ENCODE measurements at places on chromosomes 5 and 9.

DNA sequence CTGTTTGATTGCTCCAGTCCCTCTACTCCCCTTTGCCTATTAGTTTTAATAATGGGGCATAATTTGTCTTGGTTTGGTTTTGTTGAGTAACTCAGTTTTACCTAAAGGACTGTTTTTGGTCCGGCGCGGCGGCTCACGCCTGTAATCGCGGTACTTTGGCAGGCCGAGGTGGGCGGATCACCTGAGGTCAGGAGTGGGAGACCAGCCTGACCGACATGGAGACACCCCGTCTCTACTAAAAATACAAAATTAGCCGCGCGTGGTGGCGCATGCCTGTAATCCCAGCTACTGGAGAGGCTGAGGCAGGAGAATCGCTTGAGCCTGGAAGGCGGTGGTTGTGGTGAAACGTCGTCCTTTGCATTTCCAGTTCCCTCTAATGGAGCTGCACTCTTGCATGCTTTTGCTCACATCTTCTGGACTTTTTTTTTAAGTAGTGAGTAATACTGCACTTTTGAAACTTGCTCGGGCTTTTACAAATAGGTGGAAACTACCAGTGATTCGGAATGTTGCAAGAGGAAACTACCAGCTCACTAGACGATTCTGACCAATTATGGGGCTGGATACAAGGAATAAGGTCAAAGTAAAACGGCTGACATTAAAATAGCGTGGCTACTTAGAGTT, 721 bp upstream of the MAML1 start:
- DNase-seq = peak; percentile 81

- peak; percentile 23 for DNase-seq
These were observed 5.8 kb upstream of the IFNA1 start for GRCh38 chr9:21434202-21435014.

- DNase-seq = no peak
These were observed 73.7 kb downstream of the PCDH1 start for GRCh38 chr5:141804475-141804874.

DNA sequence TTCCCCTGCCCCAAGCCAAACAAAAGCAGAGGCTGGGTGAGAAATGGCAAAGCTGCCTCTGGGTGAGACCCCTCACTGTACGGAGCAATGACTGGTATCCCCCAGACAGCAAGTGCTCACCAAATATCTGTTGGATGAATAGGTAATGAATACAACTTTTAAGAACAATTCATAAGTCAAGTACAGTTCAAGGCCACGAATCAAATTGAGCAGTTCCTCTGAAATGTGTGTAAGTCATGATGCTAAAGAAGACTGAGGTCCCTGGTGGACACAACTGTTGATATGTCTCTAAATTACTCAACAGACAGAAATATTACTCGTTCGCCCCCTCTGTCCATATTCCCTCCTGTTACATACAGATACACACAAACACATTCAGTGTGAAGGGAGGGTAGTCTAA, 160.7 kb downstream of the GLIS3 start:
- DNase-seq = no peak

DNA sequence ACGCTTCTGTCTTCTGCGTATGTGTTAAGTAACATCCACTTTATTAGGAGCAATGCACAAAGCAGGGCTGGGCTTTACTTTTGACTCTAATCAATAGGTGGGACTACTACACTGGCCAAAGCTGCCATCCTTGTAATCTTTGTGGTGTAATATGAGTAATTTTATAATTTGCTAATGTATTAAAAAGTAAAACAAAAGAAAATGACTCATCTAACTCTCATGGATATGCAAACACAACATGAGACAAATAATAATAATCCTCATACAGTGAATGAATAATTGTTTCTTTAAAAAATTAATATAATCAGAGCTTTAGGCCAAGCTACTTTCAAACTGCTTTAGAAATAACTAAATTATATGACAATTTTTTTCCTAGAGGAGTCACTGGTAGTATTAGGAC, 90.7 kb downstream of the NR3C1 start:
- no peak for DNase-seq

- no peak for DNase-seq
These were observed 143.1 kb upstream of the RANBP3L start for GRCh38 chr5:36444582-36445418.

DNA sequence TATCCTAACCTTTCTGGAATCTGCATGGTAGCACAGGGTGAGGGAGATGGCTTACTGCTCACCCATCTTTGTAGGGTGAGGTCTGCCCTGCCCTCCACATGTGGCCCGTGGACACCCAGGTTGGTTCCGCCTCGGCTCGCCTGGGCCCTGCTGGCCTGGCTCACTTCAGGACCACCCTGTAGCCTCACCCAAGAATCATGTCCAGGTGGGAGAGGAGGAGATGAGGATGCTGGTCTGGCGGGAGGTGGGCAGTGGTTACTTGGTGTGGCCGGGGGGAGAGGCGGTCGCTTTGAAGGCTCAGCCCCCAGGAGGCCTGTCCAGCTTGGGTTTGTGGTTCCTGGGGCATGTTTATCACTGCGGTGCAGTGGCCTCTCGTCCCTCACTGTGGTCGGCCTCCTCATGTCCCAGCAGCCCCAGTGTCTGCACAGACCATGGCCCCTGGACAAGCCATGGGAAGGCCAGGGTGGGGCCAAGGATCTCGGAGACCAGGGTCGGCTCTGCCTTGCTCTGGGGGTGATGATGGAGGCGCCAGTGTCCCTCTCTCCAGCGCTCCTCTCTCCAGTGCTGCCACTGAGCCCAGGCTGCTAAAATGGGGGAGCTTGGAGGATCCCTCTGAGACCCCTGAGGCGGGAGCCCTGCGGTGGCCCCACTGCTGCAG, 4.6 kb downstream of the OBP2B start:
- no peak for DNase-seq

- no peak for DNase-seq
These were observed 75.3 kb upstream of the TBCA start for GRCh38 chr5:77851176-77852067.

DNA sequence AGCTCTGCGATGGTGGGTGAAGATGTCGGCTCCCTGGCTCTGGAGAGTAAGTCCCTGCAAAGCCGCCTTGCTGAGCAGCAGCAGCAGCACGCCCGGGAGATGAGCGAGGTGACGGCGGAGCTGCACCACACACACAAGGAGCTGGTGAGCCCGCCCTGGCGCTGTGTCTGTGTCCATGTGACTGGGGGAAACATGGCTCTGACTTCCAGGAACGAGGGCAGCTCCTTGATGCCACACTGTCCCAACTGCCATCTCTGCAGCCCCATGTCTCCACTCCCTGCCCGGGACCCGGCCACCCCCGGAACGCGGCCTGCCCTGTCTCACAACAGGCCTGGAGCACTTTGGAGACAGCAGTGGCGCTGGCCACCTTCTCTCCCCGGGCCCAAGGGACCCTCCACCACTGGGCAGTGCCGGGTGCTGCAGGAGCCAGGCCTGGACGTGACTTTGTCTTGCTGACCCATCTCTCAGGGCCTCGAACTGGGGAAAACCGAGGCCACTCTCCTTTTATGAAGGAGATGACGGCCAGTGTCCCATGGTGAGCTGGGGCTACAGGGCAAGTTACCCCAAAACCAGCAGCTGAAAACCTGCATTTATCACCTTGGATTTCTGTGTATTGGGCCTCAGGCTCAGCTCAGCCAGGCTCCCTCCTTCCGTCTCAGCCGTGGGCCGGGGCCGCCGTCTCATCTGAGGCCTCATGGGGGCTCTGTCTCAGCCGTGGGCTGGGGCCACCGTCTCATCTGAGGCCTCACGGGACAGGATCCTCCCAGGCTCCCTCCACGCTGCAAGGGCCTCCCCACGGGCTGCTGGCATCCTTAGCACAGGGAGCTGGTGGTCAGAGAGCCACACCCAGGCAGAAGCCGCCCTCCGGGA, 28.6 kb downstream of the CEP72 start:
- DNase-seq = no peak

DNA sequence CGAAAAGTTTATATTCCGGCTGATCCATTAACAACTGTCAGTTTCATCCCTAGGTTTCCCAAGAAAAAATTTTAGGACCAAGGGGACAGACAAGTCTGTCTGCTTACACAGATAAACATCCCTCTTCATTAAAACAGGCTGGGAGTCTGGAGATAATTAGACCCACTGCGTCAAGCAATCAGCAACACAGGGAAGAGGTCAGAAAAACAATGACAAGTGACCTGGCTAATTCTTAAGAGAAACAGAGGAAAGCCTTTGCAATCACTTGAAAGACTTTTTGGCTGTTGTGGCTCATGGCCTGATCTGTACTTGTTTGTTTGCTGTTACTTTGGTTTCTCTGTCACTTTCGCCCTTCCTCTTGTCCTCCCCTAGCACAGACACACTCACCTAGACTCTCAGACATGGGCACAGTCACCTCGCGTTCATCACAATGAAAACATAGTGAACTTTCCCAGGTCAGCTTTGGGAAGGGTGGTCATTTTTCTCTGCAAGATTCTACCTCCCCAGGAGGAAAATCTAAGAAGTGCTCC, 2.9 kb upstream of the CCDC192 start:
- DNase-seq = no peak

DNA sequence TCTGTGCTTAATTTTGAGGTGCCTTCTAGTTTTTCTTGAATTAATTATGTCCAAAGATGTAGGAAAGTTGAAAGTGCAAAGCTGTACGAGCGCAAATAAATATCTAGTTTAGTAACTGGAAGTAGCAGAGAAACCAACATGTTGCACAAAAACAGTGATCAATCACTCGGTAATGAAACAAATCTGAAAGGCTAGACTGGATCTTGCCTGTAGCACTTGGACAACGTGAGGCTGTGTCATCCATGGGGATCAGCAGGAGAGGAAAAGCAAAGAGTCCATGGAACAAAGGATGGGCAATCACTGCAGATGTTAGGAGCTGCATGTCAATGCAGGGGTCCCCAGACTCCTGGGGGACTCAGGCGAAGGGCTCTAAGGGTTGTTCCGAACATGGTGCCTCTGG, 424.2 kb downstream of the IRX1 start:
- DNase-seq = no peak

GRCh38 chr5:18281947-18282581, 647.8 kb downstream of the TAF11L14 start:
- peak; percentile 67 for DNase-seq

- DNase-seq = no peak
These were observed 2.3 kb downstream of the PNPLA7 start for GRCh38 chr9:137547687-137548543.

DNA sequence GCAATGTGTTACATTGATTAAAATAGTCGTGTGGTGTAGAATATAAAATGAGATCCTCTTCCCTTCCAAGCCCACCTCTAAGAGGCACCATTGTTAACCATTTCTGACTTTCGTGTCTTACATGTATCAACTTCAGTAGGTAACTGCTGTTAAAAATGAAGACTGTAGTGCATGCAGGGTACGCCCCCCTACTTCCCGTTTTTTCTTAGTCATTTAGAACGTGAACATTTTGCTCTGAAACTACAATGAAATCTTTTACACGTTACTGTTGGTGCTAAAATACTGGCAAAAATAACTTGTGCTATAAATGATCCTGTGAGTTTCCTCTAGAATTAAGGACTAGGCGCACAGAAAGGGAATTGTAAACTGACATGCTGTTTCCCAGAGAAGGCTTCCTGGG, 41.5 kb downstream of the WNK2 start:
- DNase-seq = peak; percentile 61

- DNase-seq = no peak
These were observed 289.6 kb downstream of the GABRB2 start for GRCh38 chr5:161256957-161257356.

- DNase-seq = no peak
These were observed 1.4 kb upstream of the ETF1 start for GRCh38 chr5:138544181-138545134.

DNA sequence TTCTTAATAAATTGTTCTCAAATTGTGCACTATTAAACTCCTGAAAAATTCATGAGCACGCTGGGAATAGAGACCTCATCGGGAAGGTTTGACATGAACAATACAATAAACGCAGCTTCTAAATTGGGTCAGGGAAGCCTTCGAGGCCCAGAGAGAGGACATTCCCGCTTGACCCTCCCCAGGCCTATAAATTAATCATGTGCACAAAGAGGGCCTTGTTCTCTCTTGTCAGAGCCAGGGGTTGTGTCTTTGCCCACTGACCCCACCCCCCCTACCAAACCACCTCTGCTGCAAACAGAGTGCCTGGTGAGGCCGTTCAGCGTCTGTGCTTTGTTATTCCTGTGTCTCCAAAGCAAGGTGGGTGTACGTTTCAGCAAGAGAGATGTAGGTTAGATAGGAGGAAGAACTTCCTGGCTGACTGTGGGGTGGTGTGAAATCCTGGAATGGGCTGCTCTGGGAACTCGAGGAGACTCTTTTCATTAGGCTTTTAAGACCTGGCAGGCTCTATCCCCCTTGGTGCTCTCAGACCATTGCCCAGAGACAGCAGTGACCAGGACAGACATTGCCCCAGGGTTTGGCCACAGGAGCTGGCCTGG, 18.2 kb upstream of the DAB2IP start:
- no peak for DNase-seq

- DNase-seq = no peak
These were observed 11.6 kb downstream of the RAI14 start for GRCh38 chr5:34667705-34668104.

DNA sequence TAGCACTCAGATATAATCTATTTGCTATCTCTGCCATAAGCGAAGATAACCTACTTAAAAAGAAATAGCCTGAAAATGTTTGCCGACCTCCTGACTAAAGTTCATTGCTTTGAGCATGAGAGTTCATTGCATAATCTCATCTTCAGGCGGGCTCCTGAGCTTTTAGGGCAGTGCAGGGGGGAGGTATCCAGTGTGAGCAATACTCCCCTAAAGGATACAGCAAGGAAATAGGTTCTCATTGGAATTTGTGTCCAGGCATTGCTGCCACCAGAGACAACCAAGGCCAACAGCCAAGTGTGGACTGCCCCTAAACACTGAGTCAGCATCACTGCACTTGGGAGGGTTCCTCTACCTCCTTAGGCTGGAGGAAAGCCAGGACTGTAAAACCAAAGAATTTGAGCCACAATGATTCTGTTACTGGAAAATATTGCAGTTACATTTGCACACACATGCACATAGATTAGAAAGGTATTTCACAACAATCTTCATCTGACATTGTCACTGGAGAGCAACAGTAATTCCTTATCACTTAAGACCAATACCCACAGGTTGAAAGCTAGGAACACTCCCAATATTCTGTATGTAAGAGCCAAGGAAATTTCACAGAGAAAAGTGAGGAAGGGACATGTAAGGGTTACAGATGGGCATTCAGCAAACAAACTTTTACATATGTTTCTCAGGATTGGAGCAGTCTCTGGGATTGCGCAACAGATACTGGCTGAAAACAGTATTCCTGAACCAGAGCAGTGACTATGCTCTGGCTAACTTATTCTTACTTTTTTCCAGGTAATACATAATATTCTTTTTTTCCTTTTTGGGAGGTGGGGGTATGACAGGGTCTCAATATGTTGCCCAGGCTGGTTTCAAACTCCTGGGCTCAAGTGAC, 98.6 kb upstream of the TLE1 start:
- no peak for DNase-seq

- DNase-seq = no peak
These were observed 55.3 kb upstream of the SPATA31E1 start for GRCh38 chr9:87827341-87827740.
